ENCODE measurements at places on chromosomes 7 and 10. TPM values are rescaled to one million over a fixed set of nuclear protein-coding genes. Genes with fewer than 3 reads are reported as not detected.

DNA sequence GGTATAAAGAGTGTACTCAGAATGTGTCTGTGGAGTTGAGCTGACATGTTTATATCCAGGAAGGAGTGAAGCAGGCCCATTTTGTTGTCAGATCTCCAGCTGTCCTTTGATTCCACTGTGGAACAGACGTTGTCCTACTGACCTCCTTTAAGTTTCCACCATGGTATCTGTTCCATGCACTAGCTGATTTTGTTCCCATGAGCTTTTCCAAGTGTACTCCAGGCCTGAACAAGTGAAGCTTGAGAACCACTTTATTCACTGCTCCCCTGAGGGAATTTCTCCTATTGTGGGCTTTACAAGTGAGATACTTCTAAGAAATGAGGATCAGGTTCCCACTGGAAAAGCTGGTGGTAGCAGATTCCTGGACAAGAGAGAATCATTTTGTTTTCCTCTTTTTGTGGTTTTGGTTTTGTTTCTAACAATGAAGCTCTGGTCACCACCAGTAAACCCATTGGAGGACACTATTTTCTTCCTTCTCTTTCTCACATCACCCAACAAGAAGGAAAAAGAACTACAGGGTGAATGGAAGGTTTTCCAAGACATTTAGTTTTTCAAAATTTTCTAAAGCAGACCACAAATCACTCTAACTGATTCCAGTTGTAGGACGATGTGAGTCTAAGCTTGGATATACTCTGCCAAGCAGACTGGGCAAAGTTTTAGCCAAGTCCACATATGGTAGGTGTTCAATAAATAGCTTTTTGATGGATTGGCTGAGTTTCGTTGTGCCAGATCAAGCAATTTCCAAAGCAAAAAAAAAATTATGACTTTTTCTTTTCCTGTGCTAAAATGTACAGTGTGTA lies 144.2 kb downstream of the JCAD start:
- DNase-seq: no peak
- no peaks in the 10 kb centered on the region for H3K36me3 ChIP-seq
- H3K4me1 ChIP-seq: no peaks in the 10 kb centered on the region
- H3K27me3 ChIP-seq: peaks cover 53% of the 10 kb centered on the region

Gene TECPR1
- 8.2 TPM for polyA plus RNA-seq

Gene GSAP
- polyA plus RNA-seq: 4.1 TPM

Gene IRF5
- 0.16 TPM for polyA plus RNA-seq

- H3K36me3 ChIP-seq: no peaks in the 10 kb centered on the region
- no peak overlapping the region for H3K4me3 ChIP-seq
- H3K27me3 ChIP-seq: no peaks in the 10 kb centered on the region
- no peak overlapping the region for H3K27ac ChIP-seq
Observed at GRCh38 chr7:94222516-94222915, 172.2 kb upstream of the COL1A2 start.

GRCh38 chr10:93062514-93063143 lies 2.0 kb downstream of the CYP26C1 start:
- no peaks in the 10 kb centered on the region for H3K36me3 ChIP-seq
- peaks cover 78% of the 10 kb centered on the region for H3K27me3 ChIP-seq
- H3K4me3 ChIP-seq: peak overlapping the region; percentile 62
- H3K27ac ChIP-seq: no peak overlapping the region

DNA sequence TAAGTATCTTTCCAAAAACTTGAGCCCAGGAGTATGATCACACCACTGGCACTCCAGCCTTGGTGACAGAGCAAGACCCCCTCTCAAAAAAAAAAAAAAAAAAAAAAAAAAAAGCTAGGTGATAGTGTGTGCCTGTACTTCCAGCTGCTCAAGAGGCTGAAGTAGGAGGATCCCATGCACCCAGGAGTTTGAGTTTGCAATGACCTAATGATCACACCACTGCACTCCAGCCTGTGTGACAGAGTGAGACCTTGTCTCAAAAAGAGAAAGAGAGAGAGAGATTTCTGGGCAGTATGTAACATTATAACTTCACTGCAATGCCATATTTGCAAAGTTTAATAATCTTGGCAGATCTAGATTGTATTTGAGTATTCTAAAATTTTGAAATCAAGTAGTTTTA lies 47.6 kb downstream of the AKAP9 start:
- H3K27ac ChIP-seq: no peak overlapping the region
- no peak for DNase-seq
- no peak overlapping the region for H3K4me3 ChIP-seq

DNA sequence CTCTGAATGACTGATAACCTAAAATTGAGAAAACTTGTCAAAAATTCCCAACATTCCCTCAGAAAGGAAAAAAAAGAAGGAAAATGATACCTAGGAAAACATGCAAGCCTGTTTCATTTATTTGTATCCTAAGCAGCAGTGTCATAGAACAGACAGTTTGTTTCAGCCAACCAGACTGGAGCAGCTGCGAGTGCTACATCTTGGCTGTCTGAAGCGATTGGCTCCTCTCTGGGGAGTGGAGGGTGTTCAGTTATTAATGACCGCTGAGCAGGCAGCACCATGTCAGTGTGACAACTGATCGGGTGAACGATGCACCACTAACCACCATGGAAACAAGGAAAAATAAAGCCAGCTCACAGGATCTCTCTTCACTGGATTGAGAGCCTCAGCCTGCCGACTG lies at the start of gene LRRN3:
LRRN3 (plus strand) TSS at position 282 of the 400 bp plus-strand sequence. CDS start 31,646 bp downstream, outside the sequence.
- no peaks in the 10 kb centered on the region for H3K36me3 ChIP-seq
- peak within 1 kb of the TSS; percentile 54 for H3K4me3 ChIP-seq
- H3K27ac ChIP-seq: no peak within 1 kb of the TSS
- H3K27me3 ChIP-seq: no peaks in the 10 kb centered on the region

GRCh38 chr10:24793648-24794379 lies 70.1 kb upstream of the ARHGAP21 start:
- peaks cover 12% of the 10 kb centered on the region for H3K4me1 ChIP-seq
- no peaks in the 10 kb centered on the region for H3K36me3 ChIP-seq
- H3K4me3 ChIP-seq: no peak overlapping the region
- H3K27me3 ChIP-seq: no peaks in the 10 kb centered on the region
- peak; percentile 72 for DNase-seq
- no peak overlapping the region for H3K27ac ChIP-seq

DNA sequence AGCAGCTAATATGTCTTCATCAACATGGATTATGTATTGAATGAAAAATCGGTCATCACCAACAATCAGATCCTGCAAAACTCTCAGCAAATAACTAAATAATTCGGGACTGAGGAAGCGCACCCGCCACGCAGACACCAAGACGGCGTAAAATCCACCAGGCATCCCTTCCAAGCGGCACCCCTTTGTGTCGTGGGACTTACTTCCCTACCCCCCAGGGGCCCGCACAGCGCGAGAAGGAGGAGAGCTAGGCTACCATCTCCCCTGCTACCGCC lies 721 bp downstream of the ARL3 start:
- DNase-seq: no peak
- H3K27ac ChIP-seq: peak overlapping the region; percentile 88
- H3K4me1 ChIP-seq: peaks cover 29% of the 10 kb centered on the region
- H3K36me3 ChIP-seq: no peaks in the 10 kb centered on the region

- no peak overlapping the region for H3K4me3 ChIP-seq
- H3K36me3 ChIP-seq: no peaks in the 10 kb centered on the region
- H3K4me1 ChIP-seq: no peaks in the 10 kb centered on the region
- no peak for DNase-seq
Observed at GRCh38 chr10:131870831-131871672, 29.8 kb upstream of the PPP2R2D start.

Gene SPACDR
- 0.50 TPM for polyA plus RNA-seq

- H3K27me3 ChIP-seq: no peaks in the 10 kb centered on the region
- H3K27ac ChIP-seq: no peak within 1 kb of the TSS
- no peaks in the 10 kb centered on the region for H3K36me3 ChIP-seq
- peak; percentile 92 for DNase-seq
Observed at GRCh38 chr10:71319042-71319799, at the start of gene SLC29A3. Gene SLC29A3 (plus strand): TSS chr10:71319259. CDS start chr10:71319310, 51 bp downstream.

DNA sequence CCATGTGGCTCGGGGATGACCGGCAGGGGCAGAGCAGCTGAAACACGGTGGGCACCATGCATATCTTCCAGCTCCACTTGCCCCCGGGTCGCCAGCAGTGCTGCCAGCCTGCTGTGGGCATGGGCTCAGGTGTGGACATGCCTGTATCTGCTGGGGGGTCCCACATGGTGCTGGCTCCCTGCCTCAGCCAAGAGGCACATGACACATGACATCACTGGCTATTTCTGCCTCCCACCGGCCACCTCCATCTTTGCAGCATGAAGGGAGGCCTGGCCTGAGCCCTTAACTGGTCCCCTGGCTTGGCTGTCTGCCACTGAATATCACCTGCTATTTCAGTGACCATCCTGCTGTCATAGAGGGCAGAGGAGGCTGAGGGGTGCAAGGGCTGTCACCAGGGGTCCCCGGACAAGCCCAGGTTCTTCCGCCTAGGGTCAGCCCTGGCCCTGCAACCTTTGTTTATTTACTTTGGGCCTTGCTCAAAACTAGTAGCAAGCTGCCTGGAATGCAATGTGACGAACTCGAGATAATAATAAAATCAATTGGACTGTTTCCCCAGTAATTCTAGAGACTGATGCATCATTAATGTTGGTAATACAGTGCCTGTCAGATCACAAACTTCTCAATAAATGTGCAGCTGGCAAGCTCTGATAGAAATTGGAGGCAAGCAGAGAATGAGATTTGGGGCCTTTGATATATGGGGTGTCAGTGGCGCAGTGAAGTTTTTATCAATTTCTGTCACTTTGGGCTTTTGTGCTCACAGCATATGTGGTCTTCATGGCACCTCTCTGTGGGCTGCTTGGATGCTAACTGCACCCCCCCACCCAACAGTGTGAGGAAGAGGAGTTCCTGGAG lies 28.5 kb downstream of the ZMIZ1 start:
- no peaks in the 10 kb centered on the region for H3K36me3 ChIP-seq
- peak; percentile 48 for DNase-seq
- peak overlapping the region; percentile 15 for H3K27ac ChIP-seq
- no peaks in the 10 kb centered on the region for H3K27me3 ChIP-seq
- no peak overlapping the region for H3K4me3 ChIP-seq
- H3K4me1 ChIP-seq: peaks cover 36% of the 10 kb centered on the region

DNA sequence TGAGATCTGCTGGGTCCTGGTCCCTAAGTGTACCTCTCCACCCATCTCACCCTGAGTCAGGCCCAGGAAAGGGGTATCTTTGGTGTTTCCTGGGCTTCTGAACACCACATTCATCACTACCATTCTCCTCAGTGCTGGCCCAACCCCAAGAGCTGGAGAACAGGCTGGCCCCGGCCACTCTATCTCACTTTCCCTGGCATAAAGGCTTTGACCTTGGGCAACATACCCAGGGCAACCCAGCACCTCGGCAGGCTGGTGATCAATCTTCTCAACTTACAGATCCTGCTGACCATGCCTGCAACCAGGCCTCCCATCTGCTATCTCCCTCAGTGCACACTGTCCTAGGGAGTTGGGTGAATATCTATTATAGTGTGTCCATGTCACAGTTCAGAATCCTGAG lies 2.1 kb downstream of the VSIR start:
- H3K4me3 ChIP-seq: peak overlapping the region; percentile 86
- DNase-seq: no peak
- H3K27ac ChIP-seq: peak overlapping the region; percentile 56

DNA sequence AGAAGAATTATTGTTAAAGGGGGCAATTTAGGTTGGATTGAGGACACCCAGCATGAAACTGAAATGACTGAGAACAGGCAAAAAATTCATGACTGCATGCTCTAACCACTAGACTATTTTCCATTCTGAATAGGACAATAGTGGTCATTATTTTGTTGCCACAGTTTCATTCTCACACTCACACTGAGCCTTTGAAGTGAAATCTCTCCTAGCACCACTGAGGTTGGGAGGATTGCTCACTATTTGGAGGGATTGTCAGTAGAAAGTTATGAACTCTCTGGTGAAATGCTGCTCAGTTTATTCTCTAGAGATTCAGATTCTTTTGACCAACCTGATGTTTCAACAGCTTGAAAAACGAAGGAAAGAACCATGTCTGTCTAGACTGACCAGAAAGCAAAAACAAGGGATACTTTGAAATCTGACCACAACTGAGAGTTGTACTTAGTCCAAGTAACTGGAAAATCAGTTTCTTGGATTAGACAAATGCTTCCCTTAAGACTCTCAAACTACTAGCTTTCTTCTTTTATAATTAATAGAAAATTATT lies 191.2 kb downstream of the DYNC1I1 start:
- no peak overlapping the region for H3K4me3 ChIP-seq
- H3K27me3 ChIP-seq: no peaks in the 10 kb centered on the region
- H3K27ac ChIP-seq: no peak overlapping the region
- H3K4me1 ChIP-seq: no peaks in the 10 kb centered on the region
- H3K36me3 ChIP-seq: no peaks in the 10 kb centered on the region
- DNase-seq: no peak

Gene TES
- 32.9 TPM for polyA plus RNA-seq

Gene C10orf53
- polyA plus RNA-seq: not detected

Gene MRM2
- 42.2 TPM for polyA plus RNA-seq

Gene SLC18A3
- not detected for polyA plus RNA-seq

- no peaks in the 10 kb centered on the region for H3K36me3 ChIP-seq
- DNase-seq: peak; percentile 18
- H3K4me3 ChIP-seq: no peak overlapping the region
- H3K27me3 ChIP-seq: no peaks in the 10 kb centered on the region
- H3K4me1 ChIP-seq: peaks cover 14% of the 10 kb centered on the region
Observed at GRCh38 chr10:78514459-78514858, 480.8 kb downstream of the RPS24 start.

GRCh38 chr7:35697414-35698175 lies 2.7 kb upstream of the HERPUD2 start:
- H3K36me3 ChIP-seq: no peaks in the 10 kb centered on the region
- no peaks in the 10 kb centered on the region for H3K27me3 ChIP-seq
- peak overlapping the region; percentile 32 for H3K27ac ChIP-seq
- DNase-seq: peak; percentile 77
- H3K4me3 ChIP-seq: no peak overlapping the region

All from GM23248 (cell line).